ENCODE measurements at places on chromosomes 5 and 9.

GRCh38 chr5:74017112-74017511, 391.1 kb downstream of the ARHGEF28 start:
- no peaks in the 10 kb centered on the region for H3K36me3 ChIP-seq
- no peak overlapping the region for H3K4me3 ChIP-seq
- no peak for DNase-seq
- H3K27me3 ChIP-seq = peaks cover 50% of the 10 kb centered on the region

DNA sequence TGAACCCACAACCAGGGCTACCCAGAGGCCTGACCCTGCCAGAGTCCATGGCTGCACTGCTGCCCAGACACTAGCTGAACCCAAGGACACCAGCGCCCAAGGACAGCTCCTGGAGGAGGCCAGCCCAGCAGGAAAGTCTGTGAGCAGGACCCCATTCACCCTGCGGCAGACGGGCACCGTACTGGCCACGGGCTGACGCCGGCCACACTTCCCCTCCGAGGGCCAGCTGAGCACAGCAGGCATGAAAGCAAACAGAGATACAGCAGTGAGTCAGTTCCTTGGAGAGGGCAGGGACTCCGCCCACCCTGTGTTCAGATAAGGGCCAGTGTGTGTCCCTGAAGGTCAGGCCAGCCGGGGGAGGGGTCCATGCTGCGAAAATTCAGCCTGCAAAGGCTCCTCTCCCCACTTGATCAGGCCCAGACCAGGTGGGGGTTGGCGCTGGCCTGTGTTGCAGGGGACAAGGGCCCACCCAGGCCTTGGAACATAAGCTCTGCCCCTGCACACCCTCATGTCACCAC, 3.2 kb downstream of the RNF208 start:
- H3K4me1 ChIP-seq = no peaks in the 10 kb centered on the region
- H3K27ac ChIP-seq = no peak overlapping the region
- H3K27me3 ChIP-seq = no peaks in the 10 kb centered on the region
- H3K4me3 ChIP-seq = no peak overlapping the region
- H3K36me3 ChIP-seq = peaks cover 11% of the 10 kb centered on the region

- DNase-seq = no peak
- no peaks in the 10 kb centered on the region for H3K27me3 ChIP-seq
- no peak overlapping the region for H3K4me3 ChIP-seq
- no peaks in the 10 kb centered on the region for H3K36me3 ChIP-seq
- H3K4me1 ChIP-seq = no peaks in the 10 kb centered on the region
Measured at GRCh38 chr5:60295423-60295822, 401.9 kb upstream of the PDE4D start.

- peaks cover 35% of the 10 kb centered on the region for H3K4me1 ChIP-seq
- peak; percentile 41 for DNase-seq
- H3K27ac ChIP-seq = peak overlapping the region; percentile 98
- peak overlapping the region; percentile 95 for H3K4me3 ChIP-seq
Measured at GRCh38 chr5:98927242-98927988, 1.4 kb downstream of the CHD1 start.

DNA sequence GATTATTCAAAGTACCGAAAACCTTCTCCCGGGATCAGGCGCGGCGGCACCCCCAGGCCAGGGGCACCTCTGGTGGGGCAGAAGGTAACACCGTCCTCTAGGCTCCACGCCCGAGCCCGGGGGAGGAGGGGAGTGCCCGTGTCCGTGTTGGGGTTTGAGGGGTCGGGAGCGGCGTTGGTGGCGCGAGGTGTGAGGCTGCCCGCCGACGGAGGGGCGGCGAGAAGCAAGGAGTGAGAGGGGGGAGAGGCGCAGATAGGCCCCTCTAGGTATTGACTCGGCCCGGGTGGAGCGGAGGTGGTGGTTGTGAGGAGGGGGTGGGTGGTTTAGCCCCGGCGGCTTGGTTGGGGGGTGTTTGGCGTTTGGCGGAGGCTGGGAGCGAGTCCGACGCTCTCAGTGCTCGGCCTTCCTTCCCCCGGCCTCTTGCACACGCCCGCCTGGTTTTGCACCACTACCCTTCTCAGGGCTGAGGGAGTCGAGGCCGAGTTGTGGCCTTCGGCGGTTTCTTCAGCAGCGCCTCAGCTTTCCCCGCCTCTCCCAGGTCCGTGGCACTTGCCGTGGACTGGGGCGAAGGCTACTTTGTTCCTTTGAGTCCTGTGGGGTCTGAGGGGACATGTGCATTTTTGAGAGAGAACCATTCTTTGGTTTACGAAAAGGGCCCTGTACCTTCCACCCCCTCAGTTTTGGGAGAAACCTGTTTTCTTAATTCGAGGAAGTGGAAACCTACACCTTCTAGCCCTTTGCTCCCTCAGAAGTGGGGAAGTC, 450 bp downstream of the GPBP1 start:
- H3K27ac ChIP-seq = peak overlapping the region; percentile 94
- H3K4me3 ChIP-seq = peak overlapping the region; percentile 91
- no peaks in the 10 kb centered on the region for H3K27me3 ChIP-seq
- peaks cover 45% of the 10 kb centered on the region for H3K4me1 ChIP-seq

- no peak overlapping the region for H3K4me3 ChIP-seq
- H3K27ac ChIP-seq = peak overlapping the region; percentile 32
Measured at GRCh38 chr5:138408023-138408422, 30.8 kb upstream of the REEP2 start.

- DNase-seq = no peak
- no peaks in the 10 kb centered on the region for H3K36me3 ChIP-seq
- H3K4me3 ChIP-seq = no peak overlapping the region
- H3K4me1 ChIP-seq = no peaks in the 10 kb centered on the region
- peaks cover 13% of the 10 kb centered on the region for H3K27me3 ChIP-seq
Measured at GRCh38 chr5:74056789-74057164, 430.8 kb downstream of the ARHGEF28 start.

DNA sequence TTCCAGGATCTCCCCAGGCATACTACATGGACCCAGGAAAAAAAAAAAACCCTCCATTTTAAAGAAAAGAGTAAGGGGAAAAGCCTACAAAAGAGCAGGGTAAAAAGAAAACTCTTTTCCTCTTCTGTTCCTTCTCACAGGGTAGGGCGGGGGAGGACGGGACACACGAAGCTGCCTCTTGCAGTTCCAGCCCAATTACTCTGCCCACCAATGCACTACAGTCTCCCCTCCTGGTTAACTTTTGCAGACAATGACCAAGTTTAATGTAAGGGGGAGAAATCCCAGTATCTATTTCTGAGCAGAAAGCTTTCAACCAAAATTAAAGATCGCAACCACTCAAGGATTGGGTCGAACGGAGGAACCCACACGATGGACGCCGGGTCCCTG, 1.3 kb downstream of the BRD3 start:
- peak overlapping the region; percentile 87 for H3K4me3 ChIP-seq
- peak overlapping the region; percentile 87 for H3K27ac ChIP-seq
- peaks cover 15% of the 10 kb centered on the region for H3K27me3 ChIP-seq
- H3K4me1 ChIP-seq = peaks cover 38% of the 10 kb centered on the region

- H3K27ac ChIP-seq = no peak overlapping the region
- no peaks in the 10 kb centered on the region for H3K4me1 ChIP-seq
- H3K36me3 ChIP-seq = no peaks in the 10 kb centered on the region
- H3K4me3 ChIP-seq = no peak overlapping the region
Measured at GRCh38 chr9:97564291-97565175, 63.1 kb downstream of the TMOD1 start.

- no peaks in the 10 kb centered on the region for H3K4me1 ChIP-seq
- DNase-seq = no peak
- no peak overlapping the region for H3K4me3 ChIP-seq
- H3K36me3 ChIP-seq = no peaks in the 10 kb centered on the region
Measured at GRCh38 chr5:170179626-170180025, 53.2 kb upstream of the C5orf58 start.

DNA sequence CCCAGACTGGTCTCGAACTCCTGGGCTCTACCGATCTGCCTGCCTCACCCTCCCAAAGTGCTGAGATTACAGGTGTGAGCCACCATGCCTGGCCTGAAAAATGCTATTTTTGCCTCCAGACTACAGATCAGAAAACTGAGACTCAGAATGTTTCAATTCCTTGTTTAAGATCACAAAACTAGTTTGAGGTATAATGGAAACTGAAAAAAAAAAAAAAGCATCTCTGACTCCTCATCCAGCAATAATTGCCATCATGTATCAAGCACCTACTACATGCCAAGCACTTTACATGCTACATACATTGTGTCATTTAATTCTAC, 35.6 kb downstream of the PLAC8L1 start:
- no peaks in the 10 kb centered on the region for H3K27me3 ChIP-seq
- no peaks in the 10 kb centered on the region for H3K36me3 ChIP-seq
- H3K4me1 ChIP-seq = no peaks in the 10 kb centered on the region

GRCh38 chr5:162410365-162410764, 342.8 kb downstream of the GABRG2 start:
- no peak for DNase-seq
- H3K27ac ChIP-seq = no peak overlapping the region
- no peaks in the 10 kb centered on the region for H3K4me1 ChIP-seq
- no peaks in the 10 kb centered on the region for H3K36me3 ChIP-seq
- H3K4me3 ChIP-seq = no peak overlapping the region

DNA sequence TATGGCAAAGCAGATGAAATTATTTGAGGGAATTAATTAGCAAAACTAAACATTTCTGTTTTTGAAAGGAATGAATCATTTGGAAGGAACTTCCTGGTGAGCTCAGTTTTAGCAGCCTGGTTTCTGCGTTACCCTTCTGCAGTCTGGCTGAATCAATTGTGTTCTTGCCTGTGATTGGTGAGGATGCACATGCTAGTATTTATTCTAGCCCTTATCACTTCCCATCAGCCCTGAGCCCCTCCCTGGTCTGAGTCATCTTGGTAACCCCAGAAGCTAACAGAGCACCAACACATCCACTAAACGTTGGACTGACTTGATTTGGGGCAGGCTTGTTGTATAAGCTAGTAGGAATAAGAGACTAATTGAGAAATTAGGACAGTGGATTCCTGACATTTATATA, 6.6 kb downstream of the TJP2 start:
- H3K4me1 ChIP-seq = peaks cover 13% of the 10 kb centered on the region
- no peak overlapping the region for H3K4me3 ChIP-seq
- H3K27me3 ChIP-seq = peaks cover under 1% of the 10 kb centered on the region
- no peak overlapping the region for H3K27ac ChIP-seq
- H3K36me3 ChIP-seq = no peaks in the 10 kb centered on the region
- no peak for DNase-seq

DNA sequence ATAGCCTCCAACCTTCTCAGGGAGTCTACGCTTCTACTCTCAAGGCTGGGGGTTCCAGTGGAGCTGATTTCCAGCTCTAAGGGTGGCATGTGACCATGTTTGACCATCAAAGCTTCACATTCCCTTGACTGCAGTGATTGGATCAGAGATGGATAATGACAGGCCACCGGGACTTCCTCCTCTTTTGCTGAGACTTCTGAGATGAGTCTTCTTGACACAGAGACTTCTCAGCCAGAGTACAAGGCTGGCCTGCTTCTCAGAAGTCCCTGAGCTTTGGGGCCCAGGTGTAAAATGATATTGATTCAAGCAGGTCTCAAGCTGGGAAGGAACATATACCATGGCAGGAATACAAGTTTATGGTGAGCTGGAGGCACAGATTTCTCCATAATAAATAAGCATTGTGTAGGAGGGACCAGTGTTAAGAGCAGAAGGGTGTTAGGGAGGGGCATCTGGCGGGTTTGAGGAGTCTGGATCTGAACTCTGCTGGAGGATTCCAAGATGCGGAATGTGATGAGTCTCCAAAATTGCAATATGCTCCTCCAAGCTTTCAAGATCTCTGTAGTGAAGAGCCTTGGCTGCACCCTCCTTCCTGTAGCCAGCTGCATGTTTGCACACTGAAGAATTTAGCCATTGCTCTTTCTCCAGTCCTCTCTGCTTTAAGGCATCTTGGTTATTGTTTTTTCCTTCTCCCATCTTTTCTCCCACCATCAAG, 41.7 kb upstream of the HSD17B4 start:
- DNase-seq = no peak
- no peak overlapping the region for H3K27ac ChIP-seq
- H3K27me3 ChIP-seq = no peaks in the 10 kb centered on the region
- peaks cover 10% of the 10 kb centered on the region for H3K4me1 ChIP-seq
- no peaks in the 10 kb centered on the region for H3K36me3 ChIP-seq

DNA sequence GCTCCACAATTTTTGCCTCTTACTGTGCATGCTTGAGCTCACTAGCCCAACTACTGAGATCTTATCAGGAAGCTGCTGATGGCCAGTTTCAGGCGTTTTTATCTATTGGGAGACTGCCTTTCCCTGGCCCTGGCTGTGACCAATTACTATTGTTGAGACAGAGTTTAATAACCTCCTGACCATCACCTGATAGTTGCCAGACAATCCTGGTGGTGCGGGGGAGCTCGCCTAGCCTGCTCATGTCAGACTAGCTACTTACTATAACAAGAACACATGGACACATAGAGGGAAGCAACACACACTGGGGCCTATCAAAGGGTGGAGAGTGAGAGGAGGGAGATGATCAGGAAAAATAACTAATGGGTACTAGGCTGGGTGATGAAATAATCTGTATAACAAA, 13.0 kb upstream of the OXCT1 start:
- no peak overlapping the region for H3K4me3 ChIP-seq
- no peak overlapping the region for H3K27ac ChIP-seq
- no peaks in the 10 kb centered on the region for H3K4me1 ChIP-seq
- H3K36me3 ChIP-seq = no peaks in the 10 kb centered on the region
- no peak for DNase-seq

DNA sequence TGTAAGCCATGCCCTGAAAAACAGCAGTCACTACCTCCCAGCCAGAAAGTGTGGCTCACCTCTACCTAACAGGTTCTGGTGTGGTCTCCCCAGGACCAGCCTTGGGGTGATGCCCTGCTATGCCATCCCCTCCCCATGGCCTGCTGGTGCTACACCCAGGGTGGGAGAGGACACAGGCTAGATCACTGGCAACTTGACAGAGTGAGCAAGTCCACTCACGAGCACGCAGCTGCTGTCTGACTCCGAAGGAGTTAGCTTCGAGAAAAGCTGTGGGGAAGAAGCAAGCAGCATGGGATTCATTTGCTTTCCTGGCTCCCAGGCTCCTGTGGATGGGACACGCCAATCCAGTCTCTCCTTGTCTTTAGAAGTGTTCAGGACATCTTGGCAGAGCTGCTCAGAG, 102.2 kb downstream of the COL5A1 start:
- DNase-seq = no peak
- no peaks in the 10 kb centered on the region for H3K36me3 ChIP-seq
- no peak overlapping the region for H3K27ac ChIP-seq
- no peaks in the 10 kb centered on the region for H3K4me1 ChIP-seq
- H3K27me3 ChIP-seq = peaks cover 9% of the 10 kb centered on the region

DNA sequence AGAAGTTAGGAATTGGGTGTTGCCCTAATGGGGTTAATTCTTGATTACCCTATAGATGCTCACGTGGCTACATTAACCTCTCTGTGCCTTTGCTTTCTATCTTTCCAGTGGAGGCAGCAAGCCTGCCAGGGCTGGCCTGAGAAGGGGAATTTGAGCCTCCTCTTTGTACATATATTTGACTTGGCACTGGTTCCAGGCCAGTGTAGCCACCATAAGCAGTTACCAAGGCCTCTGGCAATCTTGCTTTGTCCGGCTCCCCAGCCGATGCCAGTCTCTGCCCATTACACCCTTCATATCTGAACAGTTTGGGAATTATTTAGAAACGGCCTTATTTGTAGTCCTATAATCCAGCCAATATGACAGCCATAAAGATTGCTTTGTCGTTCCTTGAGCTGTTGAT, 58.6 kb upstream of the PPARGC1B start:
- no peaks in the 10 kb centered on the region for H3K4me1 ChIP-seq
- peaks cover 1% of the 10 kb centered on the region for H3K36me3 ChIP-seq
- H3K27me3 ChIP-seq = peaks cover 51% of the 10 kb centered on the region
- no peak for DNase-seq

- H3K4me1 ChIP-seq = no peaks in the 10 kb centered on the region
- no peaks in the 10 kb centered on the region for H3K36me3 ChIP-seq
- DNase-seq = no peak
- no peak overlapping the region for H3K27ac ChIP-seq
Measured at GRCh38 chr5:169052207-169052606, 248.7 kb downstream of the SLIT3 start.
